ENCODE measurements at places on chromosomes 3 and 15.

DNA sequence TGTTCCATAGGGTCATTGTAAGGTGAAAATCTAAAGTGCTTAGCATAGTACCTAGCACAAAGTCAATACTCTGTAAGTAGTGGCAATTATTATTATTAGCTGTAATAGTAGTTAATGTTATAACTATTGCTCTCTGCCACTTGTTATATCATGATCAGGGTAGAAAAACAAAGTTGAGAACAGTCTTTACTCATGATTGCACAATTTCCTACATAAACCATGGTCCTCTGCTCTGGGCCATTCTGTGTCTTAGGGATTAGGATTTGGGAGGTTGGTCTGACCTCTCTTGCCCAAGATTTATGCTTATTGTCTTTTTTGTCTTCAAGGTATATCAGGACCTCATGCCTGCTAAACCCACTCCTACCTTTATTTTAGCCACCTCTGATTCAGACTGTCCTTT is 4.3 kb upstream of the LRRC58 start:
- no peak for DNase-seq

- peak; percentile 21 for DNase-seq
Measured at GRCh38 chr15:71752604-71753289, 57.6 kb upstream of the NR2E3 start.

DNA sequence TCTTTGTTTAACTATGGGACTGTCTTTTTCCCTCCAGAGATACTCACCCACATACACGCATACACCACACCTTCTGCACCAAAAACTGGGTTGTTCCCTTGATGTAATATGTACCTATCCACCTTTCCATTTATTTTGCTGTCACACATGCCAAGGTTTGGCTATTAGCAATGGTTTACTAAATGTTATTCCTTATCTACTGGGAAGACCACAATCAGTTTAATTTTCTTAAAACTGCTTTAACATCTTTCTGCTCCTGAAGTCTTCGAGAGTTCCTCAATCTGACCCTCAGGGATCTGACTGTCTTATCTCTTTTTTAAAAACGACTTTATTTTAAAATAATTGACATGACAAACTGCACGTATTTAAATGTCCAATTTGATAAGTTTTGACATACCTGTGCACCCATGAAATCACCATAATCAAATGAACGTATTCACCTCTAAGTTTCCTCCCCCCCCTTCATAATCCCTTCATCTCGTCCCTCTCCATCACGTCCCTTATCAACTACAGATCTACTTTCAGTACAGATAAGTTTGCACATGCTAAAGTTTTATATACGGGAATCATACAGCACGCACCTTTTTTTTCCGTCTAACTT is 805 bp upstream of the TRPM7 start:
- no peak for DNase-seq

DNA sequence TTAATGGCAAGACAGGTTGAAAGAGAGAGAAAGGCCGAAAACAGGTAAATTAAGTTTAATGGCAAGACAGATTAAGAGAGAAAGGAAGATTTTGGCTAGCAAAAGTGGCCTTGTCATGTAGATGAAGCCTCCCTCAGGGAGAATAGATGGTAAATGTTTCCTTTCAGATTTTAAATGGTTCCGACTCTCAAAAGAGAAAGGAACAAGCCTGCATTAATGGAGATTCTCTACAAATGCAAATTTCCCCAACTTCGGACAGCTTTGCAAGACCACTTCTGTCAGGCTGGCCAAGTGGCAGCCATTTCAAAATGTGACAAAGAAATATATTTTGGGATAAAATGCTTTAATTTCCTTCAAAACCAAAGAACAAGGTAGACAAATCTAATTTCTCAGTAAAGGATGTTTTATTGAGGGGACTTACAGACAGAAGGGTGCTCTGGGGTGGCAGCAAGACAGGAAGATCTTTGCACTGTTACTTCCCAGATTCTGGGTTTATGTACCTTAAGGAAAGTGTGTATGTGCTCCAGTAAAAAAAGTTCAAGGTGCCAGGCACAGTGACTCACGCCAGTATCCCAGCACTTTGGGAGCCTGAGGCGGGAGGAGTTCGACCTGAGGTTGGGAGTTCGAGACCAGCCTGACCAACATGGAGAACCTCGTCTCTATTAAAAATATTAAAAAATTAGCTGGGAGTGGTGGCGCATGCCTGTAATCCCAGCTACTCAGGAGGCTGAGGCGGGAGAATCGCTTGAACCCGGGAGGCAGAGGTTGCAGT is 626.3 kb upstream of the NAALADL2 start:
- DNase-seq, result no peak

DNA sequence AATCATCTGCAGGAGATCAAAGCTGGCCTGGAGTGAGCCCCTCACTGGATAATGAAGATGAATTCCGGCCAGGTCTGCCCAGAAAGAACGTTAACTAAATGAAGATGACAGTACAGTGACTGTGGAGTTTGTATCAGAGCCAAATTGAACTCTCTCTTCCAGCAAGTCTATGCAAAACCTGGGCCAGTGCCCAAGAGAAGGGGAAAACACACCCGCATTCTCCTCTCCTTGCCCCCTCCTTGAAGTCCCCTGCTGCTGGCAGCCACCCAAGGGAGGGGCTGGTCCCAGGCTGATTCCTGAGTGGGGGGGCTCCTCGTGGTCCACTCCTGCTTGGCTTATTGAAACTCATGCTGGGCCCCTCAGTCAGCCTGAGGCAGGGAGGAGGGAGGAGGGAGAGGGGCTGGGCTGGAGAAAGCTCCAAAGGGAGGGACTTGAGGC is 155.7 kb downstream of the RAB11A start:
- no peak for DNase-seq

- no peak for DNase-seq
Measured at GRCh38 chr15:39704235-39704634, 78.4 kb downstream of the FSIP1 start.

DNA sequence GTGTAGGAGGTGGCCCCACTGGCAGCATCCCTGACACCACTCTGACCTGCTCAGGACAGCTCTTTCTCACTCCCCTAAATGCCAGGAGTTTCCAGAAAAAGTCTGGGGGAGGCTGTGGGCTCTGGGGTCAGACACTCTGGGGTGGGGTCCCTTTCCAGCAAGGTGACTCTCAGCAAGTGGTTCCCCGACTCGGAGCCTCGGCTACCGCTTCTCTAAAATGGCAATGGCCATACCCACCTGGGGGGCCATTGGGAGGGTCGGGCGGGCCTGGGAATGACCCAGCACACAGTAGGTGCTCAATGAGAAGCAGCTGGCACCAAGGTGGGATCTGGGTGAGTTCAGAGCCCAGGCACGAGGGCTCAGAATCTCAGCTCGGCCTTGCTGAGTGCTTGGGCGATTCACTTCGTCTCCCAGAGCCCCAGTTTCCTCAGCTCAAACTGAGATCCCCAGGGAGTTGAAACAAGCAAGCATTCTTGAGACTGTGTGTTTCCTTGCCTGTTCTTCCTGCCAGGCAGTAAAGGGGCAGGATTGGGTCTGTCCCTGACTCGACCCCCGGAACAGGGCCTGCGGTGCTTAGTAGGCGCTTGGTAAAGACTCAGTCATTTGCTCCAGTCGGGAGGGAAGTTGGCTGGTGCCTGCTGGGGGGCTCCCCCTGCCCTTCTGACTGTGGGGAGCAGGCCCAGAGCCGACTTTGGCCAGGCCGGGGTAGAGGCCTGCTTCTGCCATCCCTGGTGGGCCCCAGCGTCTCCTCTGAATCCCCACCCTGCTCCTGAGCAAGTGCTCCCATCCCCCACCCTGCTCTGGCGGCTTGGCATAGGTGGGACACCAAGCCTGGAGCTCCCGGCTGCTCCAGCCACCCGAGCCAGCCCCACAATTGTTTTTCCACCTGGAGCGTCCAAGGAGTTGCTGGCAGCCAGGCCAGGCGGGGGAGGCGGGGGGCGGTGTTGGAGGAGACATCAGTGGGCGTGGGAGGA is 32.9 kb upstream of the FBLN2 start:
- DNase-seq, result no peak

- no peak for DNase-seq
Measured at GRCh38 chr3:129357616-129358015, 70.8 kb downstream of the EFCAB12 start.
